H9 (cell line): ENCODE measurements at places on chromosomes 12 and 14. TPM values are rescaled to one million over a fixed set of nuclear protein-coding genes. Genes with fewer than 3 reads are reported as not detected.

Gene HAL
- total RNA-seq, result 0.11 and 0.35 TPM in 2 replicates

Gene IL22
- not detected in 2 replicates for total RNA-seq

Gene CLEC7A
- total RNA-seq, result not detected in 2 replicates

Gene MGAT4C
- 1.3 and 2.1 TPM in 2 replicates for total RNA-seq

Gene AQP2
- total RNA-seq, result not detected in 2 replicates
